ENCODE measurements at places on chromosomes 4 and X. TPM values are rescaled to one million over a fixed set of nuclear protein-coding genes. Genes with fewer than 3 reads are reported as not detected.

Gene PRSS48
- total RNA-seq: not detected

Gene QDPR
- 15.3 TPM for total RNA-seq

GRCh38 chr4:48370260-48371134, 29.2 kb downstream of the SLAIN2 start:
- DNase-seq: no peak

- no peak for DNase-seq
Measured at GRCh38 chrX:153939573-153939972, 4.7 kb upstream of the NAA10 start.

GRCh38 chr4:92307181-92307580, 3.4 kb downstream of the GRID2 start:
- no peak for DNase-seq

GRCh38 chr4:1077711-1078477, 35.5 kb downstream of the RNF212 start:
- no peak for DNase-seq

Data from CD4-positive, alpha-beta T cell (primary cell).